ENCODE measurements at places on chromosomes 2 and 18. TPM values are rescaled to one million over a fixed set of nuclear protein-coding genes. Genes with fewer than 3 reads are reported as not detected.

- DNase-seq: no peak
Observed at GRCh38 chr2:71995067-71995665, 152.5 kb downstream of the CYP26B1 start.

DNA sequence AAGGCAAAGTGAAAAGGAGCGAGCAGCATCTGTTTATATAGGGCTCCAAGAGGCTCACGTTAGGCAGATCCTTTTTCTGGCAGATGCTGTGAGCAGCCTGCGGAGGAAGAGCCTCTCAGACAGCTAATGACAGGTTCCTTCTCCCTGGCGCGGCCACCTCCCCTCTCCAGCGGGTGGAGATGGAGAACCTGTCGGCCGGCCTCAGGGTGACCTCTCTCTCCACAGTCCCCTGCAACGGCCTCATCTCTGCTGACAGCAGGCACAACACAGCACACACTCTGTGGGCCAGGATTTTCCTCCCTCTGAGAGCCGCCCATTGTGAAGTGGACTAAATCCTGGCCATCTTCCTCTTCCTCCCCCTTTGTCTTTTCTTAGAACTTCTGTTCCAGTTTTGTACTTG lies 119.8 kb downstream of the PRKCE start:
- peak; percentile 25 for DNase-seq

- no peak for DNase-seq
Observed at GRCh38 chr2:233319256-233319655, 11.6 kb downstream of the SAG start.

DNA sequence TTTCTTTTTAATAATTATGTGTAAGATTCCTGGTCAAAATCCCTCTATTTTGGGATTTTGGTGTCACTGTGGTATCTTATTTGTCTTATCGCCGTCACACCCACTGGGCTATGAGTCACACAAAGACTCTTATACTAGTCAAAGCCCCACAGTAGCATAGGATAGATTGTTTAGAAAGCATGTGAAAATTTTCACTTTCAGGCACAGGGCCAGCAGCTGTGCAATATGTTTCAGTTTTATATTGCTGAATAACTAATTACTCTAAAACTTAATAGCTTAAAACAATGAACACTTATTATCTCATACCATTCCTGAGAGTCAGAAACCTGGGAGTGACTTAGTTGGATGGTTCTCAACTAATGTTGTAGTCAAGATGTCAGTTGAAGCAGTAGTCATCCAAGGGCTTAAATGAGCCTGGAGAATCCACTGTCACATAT lies 24.0 kb downstream of the CFAP210 start:
- no peak for DNase-seq

GRCh38 chr2:112787729-112788393 lies 3.6 kb upstream of the IL1A start:
- DNase-seq: no peak

- DNase-seq: no peak
Observed at GRCh38 chr2:76288146-76288545, 577.4 kb upstream of the GCFC2 start.

- no peak for DNase-seq
Observed at GRCh38 chr2:167875529-167875928, 371.9 kb downstream of the STK39 start.

GRCh38 chr2:218984239-218985020 lies 554 bp downstream of the FEV start:
- DNase-seq: no peak

DNA sequence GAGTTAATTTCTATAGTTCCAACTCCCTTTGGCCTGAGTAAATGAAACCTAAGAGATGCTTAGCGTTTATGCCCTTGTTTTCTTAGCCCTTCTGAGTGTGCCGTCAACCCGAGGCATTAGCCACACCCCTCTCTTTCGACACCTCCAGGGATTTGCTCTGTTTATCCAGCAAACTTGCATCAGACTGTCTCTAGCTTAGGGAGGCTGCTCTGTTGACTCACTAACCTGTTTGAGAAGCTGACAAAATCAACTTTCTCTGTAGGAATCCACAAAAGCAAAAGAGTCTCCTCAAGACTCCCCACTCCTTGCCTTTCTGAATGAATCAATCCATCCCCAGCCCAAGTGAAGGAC lies 317.6 kb downstream of the TNS1 start:
- peak; percentile 64 for DNase-seq

DNA sequence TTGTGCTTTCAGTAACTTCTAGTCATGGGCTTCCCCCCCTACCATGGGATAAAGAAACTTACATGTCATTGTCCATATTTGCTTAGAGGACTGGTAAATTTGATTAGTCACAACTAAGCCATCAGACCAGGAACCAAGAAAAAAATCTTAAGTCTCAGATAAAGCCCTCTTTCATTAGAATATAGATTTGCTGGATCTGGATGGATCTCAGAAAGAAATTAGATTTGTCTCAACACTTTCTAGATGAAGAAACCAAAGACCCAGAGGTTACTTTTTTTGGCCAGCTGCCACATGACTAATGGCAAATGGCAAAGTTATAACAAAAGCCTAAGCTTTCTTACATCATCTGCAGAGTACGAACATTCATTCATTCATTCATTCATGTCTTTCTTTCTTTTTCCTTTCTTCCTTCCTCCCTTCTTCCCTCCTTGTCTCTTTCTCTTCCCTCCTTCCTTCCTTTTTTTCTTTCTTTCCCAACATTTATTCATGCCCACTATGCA lies 60.2 kb downstream of the CDCA7 start:
- DNase-seq: no peak

GRCh38 chr2:126862730-126863129 lies 36.0 kb upstream of the TEX51 start:
- no peak for DNase-seq

The SNORC gene
- 6.9 TPM for total RNA-seq

The ABHD1 gene
- total RNA-seq: 0.78 TPM

The OTOS gene
- total RNA-seq: not detected

The G6PC2 gene
- total RNA-seq: not detected

The ZC3H6 gene
- total RNA-seq: 12.0 TPM

The CCBE1 gene
- total RNA-seq: 3.9 TPM

The DSG2 gene
- 6.9 TPM for total RNA-seq

The TYMS gene
- 4.2 TPM for total RNA-seq
